ENCODE measurements at places on chromosomes 6 and 20. TPM values are rescaled to one million over a fixed set of nuclear protein-coding genes. Genes with fewer than 3 reads are reported as not detected.

FAXC gene
- not detected for total RNA-seq

MANEA gene
- total RNA-seq = 23.1 TPM

HLA-G gene
- total RNA-seq = 0.59 TPM

IMPG1 gene
- not detected for total RNA-seq

APCDD1L gene
- total RNA-seq = not detected

GRCh38 chr6:2042956-2043648, 202.3 kb downstream of the GMDS start:
- H3K36me3 ChIP-seq = no peaks in the 10 kb centered on the region
- H3K4me3 ChIP-seq = no peak overlapping the region
- no peak for DNase-seq
